ENCODE measurements at places on chromosomes 7 and 10. TPM values are rescaled to one million over a fixed set of nuclear protein-coding genes. Genes with fewer than 3 reads are reported as not detected.

GRCh38 chr10:88920986-88921593, 31.5 kb downstream of the ACTA2 start:
- DNase-seq: no peak

- DNase-seq: no peak
These were observed 449.1 kb upstream of the ANKRD30A start for GRCh38 chr10:36676321-36676720.

GRCh38 chr10:43166880-43167497, 28.7 kb downstream of the CSGALNACT2 start:
- no peak for DNase-seq

DNA sequence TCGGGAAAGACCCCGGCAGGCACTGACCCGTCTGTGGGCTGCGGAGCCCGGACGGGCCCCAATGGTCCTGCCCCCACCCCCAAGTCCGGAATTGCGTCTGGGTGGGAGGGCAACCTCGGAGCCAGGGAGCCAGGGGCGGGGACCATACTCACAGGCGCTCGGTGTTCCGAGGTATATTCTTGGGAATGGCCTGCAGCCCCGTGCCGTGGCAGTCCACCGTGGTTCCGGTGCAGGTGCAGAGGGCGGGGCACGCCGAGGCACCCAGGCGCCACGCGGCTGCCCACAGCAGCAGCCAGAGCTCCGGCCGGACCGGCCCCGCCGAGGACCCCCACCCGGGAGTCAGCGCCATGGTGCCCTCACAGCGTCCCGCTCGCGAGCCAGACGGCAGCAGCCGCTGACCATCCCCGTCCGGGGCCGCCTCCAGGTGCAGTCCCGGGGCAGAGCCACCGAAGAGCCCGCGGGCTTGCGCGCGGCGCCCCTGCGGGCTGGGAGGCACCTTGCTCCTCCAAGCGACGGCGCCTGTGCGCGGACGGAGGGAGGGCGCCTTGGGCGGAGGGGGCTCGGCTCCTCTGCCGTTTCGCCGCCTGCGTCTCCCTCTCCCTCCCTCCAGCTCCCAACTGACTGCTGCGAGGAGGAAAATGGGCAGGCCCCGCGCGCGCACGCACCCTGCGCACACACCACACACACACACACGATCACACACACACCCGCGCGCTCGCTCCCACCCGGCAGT, at the start of gene SLIT1:
Gene SLIT1, minus strand, starts transcription at position 634 of the 733 bp plus-strand sequence. Its CDS starts 285 bp downstream, at position 349.
- no peak for DNase-seq

- DNase-seq: no peak
These were observed 16.7 kb upstream of the C10orf71 start for GRCh38 chr10:49282306-49282705.

DNA sequence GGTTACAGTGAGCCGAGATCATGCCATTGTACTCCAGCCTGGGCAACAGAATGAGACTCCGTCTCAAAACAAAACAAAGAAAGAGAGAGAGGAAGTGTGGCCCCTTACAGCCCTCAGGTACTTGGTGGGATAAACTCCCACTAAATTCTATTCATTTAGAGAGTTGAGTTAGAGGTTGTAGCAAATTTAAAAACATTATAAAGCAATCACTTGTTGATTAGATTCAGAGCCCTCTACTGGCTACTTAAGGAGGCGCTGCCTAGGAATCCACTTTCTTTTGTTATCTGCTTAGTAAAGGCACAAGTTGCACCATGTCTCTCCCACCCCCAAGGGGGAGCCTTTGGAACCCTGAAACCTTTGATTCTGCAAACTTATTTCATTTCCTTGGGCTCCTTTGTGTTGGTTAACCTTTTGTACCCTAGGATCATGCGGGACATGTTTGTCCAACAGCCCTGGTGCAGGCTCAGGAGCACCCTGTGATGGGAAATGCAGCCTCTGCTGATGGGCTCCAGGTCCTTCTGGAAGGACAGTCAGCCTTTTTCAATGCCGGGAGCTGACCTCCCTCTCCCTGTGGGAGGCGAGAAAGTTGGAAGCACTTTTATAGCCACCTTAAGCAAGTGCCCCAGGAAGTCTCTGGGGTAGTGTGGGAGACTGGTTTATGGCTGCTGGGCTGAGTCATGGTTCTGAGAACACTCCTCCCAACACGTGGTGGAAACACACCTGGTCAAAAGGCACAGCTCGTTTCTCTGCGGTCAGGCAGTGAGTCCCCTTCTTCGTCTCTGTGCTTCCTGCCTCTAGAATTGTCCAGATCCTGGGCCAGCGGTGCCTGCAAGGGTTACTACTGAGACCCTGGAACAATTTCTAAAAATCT, 2.3 kb downstream of the HKDC1 start:
- no peak for DNase-seq

DNA sequence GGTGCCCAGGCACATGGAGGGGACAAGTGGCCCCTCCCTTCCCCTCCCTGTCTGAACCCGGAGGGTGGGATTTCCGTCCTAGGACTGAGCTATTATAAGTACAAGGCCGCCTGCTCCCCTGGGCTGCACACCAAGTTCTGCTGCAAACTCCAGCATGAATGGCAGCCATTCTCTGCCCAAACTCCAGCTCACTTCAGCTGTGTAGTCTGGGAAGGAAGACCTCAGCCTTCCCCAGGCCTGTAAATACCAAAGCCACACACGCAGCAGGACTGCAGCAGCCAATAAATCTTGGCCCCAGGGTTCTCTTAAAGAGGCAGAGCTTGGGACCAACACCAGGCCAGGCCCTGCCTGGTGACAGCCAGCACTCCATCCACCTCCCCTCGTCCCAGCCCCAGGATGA, 291.3 kb upstream of the ZMIZ1 start:
- peak; percentile 72 for DNase-seq

DNA sequence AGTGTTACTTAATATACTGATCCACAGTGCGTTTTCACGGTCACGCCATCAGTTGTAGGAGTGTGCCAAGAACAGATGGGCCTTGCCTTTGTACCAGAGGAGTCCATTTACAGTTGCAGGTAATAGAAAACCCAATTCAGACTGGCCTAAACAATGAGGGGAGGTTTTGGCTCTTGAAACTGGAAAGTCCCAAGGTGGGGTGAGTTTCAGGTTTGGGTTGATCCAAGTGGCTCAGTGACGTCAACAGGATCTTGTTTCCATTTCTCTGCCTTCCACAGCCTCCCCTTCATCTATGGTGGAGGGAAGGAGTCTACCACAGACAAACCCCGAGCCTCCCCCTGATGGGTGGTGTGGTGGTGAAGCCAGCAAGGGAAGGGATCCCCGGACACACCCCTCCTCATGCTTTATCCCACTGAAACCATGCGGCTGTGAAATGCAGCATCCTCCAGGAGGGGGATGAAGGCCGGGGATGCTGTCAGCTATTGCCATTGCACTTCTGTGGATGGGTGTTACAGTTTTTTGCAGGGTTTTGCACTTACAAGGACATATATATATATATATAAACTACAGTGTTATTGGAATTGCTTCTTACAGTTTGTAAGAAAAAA, 14.8 kb upstream of the SH2D4B start:
- DNase-seq: no peak

GRCh38 chr7:70775570-70776156, 356.3 kb upstream of the GALNT17 start:
- no peak for DNase-seq

DNA sequence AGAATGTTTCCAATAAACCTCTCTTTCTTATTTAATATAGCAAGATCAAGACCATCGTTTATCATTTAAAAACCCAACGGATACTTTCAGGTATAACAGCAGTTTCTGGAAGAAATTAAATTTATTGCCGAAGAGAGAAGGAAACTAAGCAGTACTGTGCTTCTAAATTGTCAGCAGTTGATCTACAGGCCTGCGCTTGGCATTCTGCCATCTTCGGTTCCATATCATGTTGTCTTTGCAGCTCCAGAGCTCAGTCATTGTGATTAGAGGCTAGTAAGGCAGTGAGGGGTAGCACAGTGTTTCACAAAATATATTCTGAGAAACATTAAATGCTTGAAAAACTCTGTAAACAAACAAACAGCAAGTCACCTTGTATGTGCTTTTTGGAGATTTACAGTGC, 301.3 kb downstream of the REEP3 start:
- no peak for DNase-seq

DNA sequence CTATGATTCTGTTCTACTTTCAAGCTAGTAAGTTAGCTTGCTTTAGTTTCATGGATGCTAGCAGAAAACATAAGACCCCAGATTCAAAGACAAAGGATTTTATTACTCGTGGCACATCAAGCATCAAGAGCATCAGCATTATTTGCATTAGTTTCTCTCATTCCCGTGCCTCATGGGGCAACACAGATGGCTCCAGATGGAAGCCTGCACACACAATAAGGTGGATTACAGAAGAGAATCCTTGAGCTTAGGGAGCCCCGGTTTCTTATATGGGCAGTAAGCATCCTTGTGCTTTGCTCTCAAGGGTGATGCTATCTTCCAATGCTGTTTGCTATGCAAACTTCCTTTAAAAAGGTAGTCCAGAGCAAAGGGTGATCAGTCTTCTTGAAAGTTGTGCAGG, 10.7 kb upstream of the CAPZA2 start:
- no peak for DNase-seq

- no peak for DNase-seq
These were observed 95.9 kb upstream of the TNRC18 start for GRCh38 chr7:5519515-5519928.

- no peak for DNase-seq
These were observed 108.4 kb upstream of the BTBD16 start for GRCh38 chr10:122162671-122163173.

DNA sequence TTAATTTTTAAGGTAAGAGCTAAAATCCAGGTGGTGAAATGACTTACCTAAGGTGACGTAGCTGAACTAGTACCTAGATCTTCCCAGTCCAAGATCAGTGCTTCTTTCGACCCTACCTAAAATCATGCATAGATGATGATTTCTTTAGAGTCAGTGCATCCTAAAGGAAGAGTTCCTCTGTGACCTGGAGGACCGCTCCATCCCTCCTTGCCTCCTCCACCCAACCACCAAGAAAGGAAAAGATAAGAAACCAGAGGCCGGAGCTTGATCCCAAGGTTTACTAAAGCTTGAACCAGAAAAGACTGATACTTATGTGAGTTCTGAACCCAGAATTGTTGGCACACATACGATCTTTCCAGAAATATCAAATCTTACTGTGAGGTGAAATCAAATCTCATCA, 101.8 kb downstream of the CABCOCO1 start:
- no peak for DNase-seq

DNA sequence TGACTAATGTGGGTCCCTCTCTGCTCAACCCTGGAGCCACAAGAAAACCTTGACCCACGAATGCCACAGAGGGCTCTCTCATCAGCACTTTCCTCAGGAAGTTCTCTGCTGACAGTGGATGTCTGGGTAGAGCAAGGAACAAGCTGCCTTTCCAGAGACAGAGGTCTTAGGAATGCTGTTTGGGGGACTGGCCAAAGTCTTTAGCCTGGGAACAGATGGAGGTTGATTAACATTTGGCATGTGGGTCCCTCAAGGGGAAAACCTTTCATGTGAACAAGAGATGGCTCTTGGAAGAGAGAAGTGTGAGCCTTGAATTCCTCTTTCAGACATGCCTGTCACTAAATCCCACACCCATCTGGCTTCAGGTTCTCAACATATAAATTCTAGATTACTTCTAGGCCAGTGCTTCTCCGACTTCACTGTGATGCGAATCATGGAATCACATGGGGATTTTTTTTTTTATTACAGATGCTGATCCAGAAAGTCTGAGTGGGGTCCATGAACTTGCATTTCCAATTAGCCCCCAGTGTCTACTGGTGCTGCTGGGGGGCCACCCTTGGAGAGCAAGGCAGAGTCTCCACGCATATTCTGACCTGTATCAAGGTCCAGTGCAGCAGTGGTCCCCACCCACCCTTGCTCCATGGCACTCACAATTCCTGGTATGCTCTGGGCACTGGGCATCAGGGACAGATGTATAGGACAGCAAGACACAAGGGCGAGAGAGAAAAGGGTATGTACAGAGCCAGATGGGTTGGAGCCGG, 360.4 kb downstream of the CXCL12 start:
- DNase-seq: no peak

DNA sequence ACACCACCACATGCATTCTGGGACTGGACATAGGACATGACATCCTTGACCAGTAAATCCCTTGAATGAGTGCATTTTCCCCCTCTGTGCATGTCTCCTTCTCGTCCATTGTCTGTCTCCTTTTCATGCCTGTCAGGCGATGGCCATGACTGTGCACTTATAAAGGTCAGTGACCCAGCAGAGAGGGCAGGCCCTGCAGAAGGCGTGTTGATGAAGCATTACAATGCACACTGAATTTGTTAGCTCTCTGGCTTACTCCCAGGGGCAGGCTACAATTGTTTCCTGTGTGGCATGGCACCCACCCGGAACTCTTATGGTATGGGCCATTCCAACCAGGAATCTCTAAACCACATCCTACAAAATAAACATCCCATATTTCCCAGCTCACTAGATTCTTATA, 71.1 kb downstream of the SAMD9 start:
- DNase-seq: no peak

ZP3 gene
- 3.1 TPM for total RNA-seq

HOXA3 gene
- 0.87 TPM for total RNA-seq

ZNF117 gene
- total RNA-seq: 10.7 TPM

HOXA7 gene
- 4.5 TPM for total RNA-seq

CAV2 gene
- total RNA-seq: 67.5 TPM

ACTL6B gene
- not detected for total RNA-seq

CXCL12 gene
- total RNA-seq: 155 TPM
